Activated T-cell treated with anti-CD3 and anti-CD28 coated beads, Interleukin-2, amount 50 U/mL, for 48 hours (primary cell): ENCODE measurements at places on chromosomes 16 and 17.
A peak's percentile ranks its signal among the peaks of the same experiment; 100 is the strongest.

- DNase-seq = no peak
Observed at GRCh38 chr16:52783616-52784015, 236.7 kb upstream of the TOX3 start.

GRCh38 chr17:71117466-71117865 is 948.1 kb downstream of the KCNJ2 start:
- no peak for DNase-seq

DNA sequence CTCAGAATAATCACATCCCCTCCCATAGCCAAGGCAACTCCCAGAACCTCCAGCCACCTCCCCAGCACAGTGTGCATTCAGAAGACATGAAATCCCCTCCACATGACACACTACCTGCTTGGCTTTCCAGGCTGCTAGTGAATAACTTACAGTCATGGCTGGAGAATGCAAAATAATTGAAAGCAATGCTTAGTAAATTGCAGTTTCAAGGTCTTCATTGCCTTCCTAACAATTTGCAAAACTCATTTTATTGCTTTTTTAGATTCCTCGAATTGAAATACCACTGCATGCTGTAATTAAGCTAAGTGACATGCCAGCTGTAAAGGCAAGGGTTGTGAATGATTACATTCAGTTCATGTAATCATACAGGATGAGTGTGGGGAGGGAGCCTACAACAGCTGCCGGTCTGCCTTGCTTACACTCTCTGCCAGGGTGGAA is 29.0 kb upstream of the HOXB13 start:
- no peak for DNase-seq

- DNase-seq = no peak
Observed at GRCh38 chr17:57259817-57260216, 3.5 kb downstream of the MSI2 start.

DNA sequence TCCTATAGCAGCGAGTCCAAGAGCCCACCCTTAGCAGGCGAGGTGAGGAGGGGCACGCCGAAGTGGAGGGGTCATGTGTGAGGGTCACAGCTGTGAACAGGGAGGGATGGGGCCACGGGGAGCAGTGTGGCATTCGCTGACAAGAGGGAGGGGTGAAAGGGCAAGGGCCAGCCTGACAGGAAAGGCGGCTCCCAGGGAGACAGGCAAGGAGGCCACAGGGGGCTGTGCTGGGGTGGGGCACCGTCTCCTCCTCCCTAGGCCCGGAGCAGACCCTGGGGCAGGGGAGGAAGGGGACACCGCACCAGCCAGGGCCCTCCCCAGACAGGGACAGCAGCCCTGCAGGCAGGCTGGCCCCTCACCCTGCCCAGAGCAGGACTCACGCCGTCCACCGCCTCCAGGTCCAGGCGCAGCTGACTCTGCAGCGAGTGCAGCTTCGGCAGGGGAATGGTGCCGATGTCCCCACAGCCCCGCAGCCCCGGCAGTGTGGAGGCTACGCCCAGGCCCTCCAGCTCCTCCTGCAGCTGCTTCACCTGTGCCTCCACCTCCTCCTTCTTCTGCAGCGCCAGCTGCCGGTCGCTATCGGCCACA is 15.1 kb downstream of the GNPTG start:
- no peak for DNase-seq

DNA sequence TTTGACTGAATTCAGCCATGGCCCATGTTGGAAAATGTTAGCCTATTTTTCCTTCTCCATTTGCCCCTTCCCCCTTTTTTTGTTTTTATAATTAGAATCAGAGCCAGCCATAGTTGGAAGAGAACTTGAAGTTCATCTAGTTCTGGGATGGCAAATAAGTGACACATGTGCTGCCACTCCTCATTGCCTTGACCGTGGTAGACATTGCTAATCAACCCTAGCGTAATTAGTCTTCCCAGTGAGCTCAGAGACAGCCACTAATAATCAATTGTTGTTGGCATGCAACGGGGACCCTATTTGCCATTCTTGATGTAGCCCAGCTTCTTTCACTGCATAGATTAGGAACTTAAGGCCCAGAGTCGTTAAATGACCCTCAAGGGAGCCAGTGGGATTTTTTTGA is 16.6 kb downstream of the CMIP start:
- no peak for DNase-seq

DNA sequence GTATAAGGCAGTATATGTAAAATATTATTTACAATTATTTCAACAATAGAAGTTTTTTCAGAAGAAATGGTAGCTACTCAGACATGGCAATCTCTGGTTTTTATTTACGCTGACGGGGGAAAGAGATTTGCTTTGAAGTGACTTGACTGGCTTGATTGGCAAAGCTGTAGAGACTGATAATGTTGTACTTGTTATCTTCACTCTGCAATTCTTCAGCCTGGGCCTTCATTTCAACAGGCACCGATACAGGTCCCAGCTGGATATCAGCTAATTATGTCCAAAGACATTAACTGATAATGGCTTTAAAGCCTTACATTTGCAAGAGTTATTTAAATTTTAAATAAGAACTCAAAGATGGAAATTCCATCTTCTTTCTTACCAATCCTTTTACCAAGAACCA is 151.4 kb upstream of the HS3ST3A1 start:
- no peak for DNase-seq

DNA sequence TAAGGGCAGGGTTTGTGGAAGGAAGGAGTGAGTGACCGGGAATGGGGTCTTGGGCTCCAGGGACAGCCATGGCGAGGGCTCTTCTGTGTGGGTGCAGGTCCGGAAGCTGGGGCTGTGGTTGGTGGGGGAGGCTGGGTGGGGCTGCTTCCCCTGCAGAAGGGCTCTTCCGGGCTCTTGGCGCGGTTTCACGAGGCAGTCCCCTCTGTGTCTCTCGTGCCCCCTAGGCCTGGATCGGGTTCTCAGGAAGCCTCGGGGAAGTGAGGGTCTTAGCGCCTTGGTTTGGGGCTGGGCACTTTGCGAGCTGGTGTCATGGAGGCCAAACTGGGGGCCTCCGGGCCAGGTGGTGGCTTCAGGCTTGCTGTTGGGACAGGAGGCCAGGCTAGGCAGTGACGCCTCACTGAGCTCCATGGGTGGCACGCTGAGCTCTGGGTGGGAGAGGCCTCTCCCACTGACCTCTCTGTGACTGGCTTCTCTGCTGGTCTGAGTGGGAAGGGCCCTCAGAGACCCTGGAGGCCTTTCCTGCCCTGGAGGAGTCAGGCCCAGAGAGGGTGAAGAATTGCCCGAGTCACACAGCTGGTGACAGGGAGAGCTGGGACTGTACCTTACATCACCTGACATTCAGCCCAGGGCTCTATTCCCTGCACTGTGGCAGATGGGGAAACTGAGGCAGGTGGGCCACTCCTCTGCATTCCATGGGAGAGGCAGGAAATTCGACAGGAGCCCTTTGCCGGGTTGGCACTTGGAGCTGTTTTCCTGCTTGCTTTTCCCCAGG is 8.2 kb downstream of the ADCY7 start:
- DNase-seq = peak; percentile 74
